Activated B cell treated with CpG ODN at 0.5 μM for 24 hours (primary cell): ENCODE measurements at places on chromosomes 5 and 9. TPM values are rescaled to one million over a fixed set of nuclear protein-coding genes. Genes with fewer than 3 reads are reported as not detected.

GRCh38 chr5:102625928-102626327 lies 127.1 kb upstream of the SLCO6A1 start:
- no peak overlapping the region for H3K4me3 ChIP-seq
- no peaks in the 10 kb centered on the region for H3K36me3 ChIP-seq
- no peaks in the 10 kb centered on the region for H3K27me3 ChIP-seq

DNA sequence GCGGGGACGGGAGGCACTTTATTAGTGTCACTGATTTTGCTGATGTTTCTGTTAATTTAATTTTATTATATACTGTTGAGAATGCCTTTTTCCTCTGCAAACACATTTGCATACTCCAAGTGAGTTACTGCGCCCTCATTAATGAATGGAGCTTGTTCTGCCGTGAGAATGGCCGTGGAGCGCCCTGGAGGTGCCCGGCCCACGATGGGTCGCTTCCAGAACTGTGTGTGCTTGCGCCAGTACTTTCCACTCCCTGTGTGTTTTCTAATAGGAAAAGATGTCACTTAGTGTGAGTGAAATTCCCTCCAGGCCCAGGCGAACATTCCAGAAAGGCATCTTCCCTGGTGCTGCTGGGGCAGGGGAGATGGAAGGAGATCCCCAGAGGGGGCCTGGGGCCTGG lies 30.1 kb downstream of the NDUFS6 start:
- no peaks in the 10 kb centered on the region for H3K4me1 ChIP-seq
- peaks cover 3% of the 10 kb centered on the region for H3K36me3 ChIP-seq
- H3K27ac ChIP-seq, result no peak overlapping the region
- no peak overlapping the region for H3K4me3 ChIP-seq
- DNase-seq, result no peak
- H3K27me3 ChIP-seq, result no peaks in the 10 kb centered on the region

DNA sequence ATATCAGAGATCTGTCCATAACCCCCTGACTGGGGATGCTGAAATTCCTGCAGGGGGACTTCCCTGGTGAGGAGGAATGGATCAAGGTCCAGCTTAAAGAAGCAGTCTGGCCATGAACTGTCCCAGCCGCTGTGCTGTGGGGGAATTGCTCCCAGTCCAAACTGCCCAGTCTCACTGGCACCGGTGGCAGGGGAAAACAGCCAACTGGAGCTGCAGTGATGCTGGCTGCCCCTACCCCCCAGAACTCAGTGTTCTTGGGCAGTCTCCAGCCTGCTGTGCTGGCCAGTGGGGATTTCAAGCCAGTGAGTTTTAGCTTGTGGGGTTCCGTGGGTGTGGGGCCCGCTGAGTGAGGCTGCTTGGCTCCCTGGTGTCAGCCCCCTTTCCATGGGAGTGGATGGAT lies 306.5 kb upstream of the RPS23 start:
- H3K27ac ChIP-seq, result no peak overlapping the region
- no peaks in the 10 kb centered on the region for H3K4me1 ChIP-seq
- no peaks in the 10 kb centered on the region for H3K27me3 ChIP-seq
- H3K36me3 ChIP-seq, result no peaks in the 10 kb centered on the region

Gene KIAA1958
- 5.8 and 7.4 TPM in 2 replicates for total RNA-seq
